ENCODE measurements at places on chromosomes 1 and 21.

DNA sequence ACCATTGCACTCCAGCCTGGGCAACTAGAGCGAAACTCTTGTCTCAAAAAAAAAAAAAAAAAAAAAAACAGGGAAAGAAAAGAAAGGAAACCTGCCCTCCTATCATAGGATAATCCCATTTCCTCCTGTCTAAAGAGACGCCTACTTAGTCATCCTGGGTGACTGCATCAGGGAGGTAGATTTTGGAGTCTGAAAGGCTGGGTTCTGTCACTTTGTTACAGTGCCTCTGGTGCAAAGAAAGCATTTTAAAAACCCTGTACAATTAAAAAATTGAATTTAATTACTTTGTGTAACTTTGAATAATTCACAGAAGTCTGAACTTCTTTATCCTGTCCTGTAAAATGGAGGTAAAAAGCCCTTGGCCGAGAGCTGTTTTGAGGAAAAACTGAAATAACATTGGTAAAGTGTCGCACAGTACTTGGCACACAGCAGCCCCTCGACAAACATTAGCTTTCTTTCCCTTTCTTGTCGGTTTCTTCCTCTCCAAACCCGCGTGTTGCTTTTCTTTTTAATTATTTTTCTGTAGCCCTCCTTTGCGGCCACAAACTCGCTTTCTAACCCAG lies 657 bp upstream of the HDAC1 start:
- no peak for DNase-seq

DNA sequence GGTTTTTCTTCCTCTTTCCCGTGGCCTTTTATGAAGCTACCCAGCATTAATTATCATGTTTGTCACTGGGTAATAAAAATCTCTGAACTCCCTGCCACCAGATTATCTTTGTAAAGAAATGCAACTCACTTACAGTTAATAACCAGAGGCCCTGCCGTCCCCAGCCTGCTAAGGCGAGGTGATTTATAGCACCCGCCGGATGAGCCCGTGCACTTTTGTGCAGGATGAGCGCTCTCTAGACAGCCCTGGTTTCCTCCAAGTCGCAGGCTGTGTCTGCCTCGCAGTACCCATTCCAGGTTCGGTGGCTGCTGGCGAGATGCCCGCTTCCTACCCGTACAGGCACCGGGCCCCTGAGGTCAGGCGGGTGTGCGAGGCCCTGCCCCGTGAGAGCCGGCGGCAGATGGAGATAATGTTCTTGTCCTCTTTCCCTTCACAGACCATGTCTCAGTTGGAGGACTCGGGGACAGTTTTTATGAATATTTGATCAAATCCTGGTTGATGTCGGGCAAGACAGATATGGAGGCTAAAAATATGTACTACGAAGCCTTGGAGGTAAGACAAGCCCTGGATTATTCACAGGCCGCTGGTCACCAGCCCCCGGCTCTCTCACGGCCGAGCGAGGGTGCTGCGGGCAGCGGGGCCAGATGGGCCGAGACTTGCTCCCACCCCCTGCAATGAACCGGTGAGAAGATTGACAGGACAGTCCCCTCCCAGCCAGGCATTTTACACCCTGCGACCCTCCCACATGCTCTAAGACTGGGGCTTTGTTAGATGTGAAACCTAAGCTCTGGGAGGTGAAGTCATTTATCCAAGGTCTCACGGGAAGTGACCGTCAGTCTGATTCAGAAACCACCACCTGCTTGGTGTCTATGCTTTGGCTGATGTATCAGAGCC lies 28.5 kb upstream of the SELENON start:
- peak; percentile 83 for DNase-seq

DNA sequence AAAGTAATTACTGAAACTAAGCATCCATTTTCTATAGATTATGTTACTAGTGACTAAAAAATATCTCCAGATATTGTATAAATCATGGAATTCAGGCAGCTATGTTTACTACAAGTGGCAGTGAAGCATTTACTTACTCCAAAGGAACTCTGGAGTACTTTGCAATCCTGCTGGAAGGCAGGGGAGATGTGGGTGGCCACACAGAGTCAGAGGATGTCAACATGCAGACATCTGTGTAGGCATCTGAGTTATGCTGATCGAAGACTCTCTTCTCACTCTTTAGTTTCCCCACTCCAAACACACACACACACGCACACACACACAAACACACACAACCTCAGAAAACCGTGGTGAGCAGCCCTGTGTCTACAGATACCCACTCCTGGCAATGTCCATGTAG lies 112.9 kb downstream of the ST6GALNAC3 start:
- no peak for DNase-seq

DNA sequence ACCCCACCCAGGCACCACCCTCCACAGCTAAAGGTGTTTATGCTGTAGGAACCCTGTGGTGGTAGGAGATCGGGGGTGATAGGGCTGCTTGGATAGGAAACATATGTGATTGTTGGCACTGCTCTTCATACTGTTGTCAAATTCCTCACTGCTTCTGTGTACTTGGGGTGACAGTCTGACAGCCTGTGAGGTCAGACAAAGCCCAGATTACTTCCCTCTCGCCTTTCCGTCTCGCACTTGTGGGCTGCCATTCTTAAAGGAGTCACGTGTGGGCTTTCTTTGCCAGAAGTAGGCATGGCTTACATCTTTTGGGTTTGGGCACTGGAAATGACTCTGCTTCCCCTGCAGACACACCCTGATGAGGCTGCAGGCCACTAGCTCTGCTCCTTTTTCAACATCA lies 363.8 kb downstream of the DISC1 start:
- no peak for DNase-seq

- DNase-seq: no peak
These were observed 9.1 kb upstream of the SLC19A1 start for GRCh38 chr21:45551316-45551715.

- peak; percentile 45 for DNase-seq
These were observed 7.4 kb upstream of the ARF1 start for GRCh38 chr1:228074954-228075730.

GRCh38 chr1:220367833-220368232 lies 95.6 kb upstream of the RAB3GAP2 start:
- no peak for DNase-seq

All from Right ventricle myocardium superior (tissue), 1 donor.